ENCODE measurements at places on chromosomes 2 and 18.
A peak's percentile ranks its signal among the peaks of the same experiment; 100 is the strongest.

DNA sequence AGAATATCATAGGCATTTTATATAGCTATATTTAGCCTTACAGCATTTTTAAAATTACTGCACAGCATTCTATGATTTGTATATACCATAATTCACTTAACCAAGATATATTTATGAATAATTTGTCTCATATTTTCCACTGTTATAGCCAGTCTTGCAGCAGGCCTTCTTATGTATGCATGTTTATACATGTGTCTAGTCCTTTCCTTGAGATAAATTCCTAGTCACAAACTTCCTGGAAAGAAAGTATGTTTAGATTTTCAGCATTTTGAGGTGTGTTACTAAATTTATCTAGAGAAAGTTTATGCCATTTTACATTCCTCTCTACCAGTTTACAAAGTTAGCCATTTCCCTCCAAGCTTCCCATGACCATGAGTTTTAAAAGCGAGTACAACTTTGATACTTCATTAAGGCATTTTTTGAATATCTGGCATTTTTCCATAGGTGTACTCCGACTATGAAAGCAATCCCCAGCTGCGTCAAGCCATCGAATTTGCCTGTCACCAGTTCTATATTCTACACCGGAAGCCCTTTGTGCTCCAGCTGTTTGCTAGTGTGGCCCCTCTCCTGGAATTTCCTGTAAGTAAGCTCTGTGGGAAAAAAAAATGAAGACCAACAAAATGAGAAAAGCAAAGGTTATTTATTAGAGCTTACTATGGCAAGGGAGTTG lies 59.4 kb upstream of the RPE start:
- DNase-seq = no peak

DNA sequence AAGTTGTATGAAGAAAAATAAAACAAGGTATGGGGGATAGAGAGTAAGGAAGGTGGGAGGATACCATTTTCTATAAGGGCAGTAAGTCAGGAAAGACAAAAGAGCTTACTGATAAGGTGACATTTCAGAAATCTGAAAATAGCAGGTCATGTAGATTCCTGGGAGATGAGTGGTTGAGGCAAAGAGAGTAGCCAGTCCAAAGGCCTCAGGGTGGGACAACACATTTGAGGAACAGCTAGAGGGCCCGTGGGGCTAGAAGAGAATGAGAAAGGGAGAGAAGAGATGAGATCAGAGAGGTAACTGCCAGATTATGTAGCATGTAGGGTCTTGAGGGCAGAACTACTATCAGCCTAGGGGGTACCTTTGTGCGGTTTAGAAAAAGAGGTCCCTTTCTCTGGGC lies 2.9 kb downstream of the CLHC1 start:
- no peak for DNase-seq

DNA sequence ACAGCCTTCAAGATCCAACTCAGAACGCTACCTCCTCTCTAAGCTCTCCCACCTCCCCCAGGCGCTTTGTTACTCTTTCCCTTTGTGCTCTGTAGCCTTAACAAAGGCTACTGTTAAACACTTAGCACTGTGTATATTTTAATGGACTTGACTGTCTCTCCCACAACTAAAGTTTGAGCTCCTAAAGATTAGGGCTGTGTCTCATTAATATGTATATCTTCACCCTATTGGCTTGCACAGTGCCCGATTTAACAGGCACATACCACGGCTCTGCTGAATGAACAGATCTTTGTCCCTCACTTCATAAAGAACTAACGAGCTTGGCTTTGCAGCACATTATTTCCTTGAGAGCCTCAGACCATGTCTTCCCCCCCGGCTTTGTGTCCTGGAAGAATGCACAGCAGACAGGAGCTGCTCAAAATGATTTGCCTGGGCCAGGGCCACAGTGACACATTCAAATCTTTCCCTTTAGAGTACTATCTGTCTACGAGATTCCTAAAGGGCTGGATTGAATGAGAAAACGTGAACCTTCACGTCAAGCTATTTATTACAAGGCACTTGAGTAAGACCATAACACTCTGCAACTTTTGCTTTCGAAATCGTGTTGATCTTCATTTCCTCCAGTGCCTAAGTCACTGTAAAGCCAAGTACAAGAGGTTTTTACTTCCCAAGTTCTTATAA lies 22.1 kb downstream of the ABHD3 start:
- no peak for DNase-seq

- no peak for DNase-seq
Observed at GRCh38 chr18:55634545-55634944, 46.6 kb upstream of the TCF4 start.

DNA sequence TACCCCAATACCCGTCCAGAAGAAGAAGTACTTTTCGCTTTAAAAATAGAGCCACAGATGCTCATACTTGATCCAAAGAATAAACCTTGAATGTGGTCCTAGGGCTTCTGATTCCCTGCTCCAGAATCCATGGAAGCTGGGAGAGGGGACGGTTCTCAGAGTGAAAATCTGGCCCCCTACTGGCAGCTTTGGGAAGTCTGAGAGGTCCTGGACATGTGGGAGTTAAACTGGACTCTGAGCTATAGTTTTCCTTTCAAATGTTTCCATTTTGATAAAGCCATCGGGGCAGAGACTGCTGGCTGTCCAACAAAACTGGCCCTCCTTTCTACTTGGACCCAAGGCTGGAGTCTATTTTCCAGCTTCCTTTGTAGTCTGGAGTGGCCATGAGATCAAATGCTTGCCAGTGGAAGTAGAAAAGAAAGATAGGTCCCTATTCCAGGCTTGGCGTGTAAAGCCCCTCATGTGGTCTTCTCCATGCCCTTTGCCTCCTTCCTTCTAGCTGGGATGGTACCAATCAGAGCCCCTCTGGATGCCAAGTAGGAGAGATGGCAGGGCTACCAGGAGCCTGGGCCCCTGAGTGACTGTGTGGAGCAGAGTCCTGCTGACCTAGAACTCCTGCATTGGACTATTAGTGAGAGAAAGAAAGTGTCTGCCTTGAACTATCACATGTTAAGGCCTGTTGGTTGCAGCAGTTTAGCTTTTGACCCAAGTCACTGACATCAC lies 37.7 kb upstream of the TBC1D8 start:
- DNase-seq = no peak

DNA sequence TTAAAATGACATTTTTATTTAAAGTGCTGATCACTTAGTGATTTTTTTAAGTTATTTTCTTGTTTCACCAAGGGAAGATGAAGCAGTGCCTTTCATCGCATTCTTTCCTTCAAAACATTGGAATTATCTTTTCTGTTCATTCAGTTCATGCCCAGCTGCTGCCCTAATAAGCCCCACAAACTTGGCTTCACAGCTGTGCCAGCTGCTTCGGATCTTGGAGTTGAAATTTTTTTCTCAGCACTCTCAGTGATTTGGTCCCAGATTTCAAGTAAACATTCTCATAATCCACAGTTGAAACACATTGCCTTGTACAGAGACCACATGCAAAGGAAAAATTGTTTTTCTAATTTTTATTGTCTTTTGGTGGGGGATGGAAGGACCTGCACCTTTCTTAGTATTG lies 353.3 kb upstream of the LRP1B start:
- no peak for DNase-seq

- no peak for DNase-seq
Observed at GRCh38 chr2:199829628-199830027, 21.4 kb downstream of the FTCDNL1 start.

- DNase-seq = no peak
Observed at GRCh38 chr2:197254776-197255530, 55.6 kb downstream of the ANKRD44 start.

DNA sequence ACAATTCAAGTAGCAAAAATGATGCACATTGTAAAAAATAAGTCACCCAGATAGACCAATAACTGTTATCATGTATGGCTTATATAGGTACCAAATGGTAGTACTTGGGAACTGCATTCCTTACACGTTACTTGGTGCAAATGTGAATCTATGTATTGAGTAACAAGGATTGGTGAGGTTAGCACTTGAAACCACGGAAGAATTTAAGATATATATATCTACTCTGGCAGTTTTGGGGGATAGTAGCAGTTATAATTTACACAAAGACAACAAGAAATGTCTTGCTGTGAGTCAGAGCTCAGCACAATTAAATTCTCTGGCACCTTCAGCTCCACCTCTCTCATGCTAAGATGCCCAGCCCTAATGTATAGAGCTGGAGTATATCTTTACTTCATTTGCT lies 359.4 kb upstream of the RAB12 start:
- no peak for DNase-seq

- no peak for DNase-seq
Observed at GRCh38 chr2:226793646-226794045, 6.0 kb downstream of the IRS1 start.

DNA sequence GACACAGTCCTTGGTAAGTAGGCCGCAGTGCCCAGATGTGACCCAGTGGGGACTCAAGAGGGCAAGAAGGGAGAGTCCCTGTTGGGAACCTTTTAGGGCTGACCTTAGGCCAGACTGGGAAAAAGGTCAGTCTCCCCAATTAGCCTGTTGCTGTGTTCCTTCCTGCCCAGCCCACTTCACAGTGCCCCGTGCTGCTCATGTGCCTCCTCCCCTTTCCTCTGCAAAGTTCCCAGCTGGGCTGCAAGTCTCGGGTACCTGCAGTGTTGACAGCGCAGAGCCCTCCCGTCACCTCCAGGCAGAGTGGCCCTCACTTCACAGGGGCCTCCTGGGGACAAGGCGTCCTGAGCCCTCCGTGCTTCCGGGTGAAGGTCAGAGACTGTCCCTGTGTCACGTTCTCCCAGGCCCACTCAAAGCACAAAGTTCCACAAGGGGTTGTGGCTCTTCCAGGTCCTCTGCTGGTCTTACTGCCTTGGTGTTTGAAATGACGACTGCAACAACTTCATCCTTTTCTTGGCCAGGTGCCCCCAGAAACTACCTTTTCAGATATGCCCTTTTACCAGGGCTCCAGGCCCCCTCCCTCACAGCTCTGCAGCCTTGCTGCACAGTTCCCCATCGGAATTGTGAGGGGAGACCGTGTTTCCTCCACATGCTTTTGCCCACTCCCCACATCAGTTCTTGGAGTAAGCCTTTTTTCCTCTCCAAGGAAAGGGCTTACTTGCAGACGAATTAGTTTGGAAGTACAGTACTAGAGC lies 225.8 kb downstream of the ALPK2 start:
- DNase-seq = no peak

GRCh38 chr2:16642088-16642487 lies 23.5 kb downstream of the CYRIA start:
- DNase-seq = no peak

DNA sequence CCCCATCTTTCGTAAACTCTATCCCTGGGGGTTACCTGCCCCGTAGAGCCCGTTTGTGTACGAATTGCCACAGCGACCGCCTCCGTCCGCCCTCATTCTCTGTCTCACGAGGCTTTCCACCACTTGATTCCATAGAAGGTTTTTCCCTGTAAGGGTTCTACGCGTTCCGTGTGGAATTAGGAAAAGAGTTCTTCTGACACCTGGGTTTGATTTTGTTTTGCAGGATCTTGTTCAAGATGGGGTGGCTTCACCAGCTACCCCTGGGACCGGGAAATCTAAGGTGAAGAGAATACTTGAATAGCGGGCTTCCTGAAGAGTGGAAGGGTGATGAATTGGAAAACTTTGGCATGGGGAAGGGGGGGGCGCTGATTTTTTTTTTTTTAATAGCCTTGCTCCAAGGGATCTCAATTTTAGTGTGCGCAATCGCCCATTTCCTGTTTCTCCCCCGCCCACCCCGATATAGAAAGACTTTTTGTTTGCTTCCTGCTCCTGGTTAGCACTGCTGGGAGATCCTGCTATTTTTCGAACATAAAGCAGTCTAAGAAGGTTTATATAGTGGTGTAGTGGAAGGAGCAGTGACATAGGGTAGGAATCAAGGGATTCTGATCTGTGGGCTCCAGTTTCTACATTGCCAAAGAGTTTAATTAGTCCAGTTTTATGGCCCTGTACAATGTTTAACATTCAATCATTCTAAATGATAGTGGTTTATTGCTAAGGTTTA lies 564 bp downstream of the GCC2 start:
- DNase-seq = peak; percentile 22

DNA sequence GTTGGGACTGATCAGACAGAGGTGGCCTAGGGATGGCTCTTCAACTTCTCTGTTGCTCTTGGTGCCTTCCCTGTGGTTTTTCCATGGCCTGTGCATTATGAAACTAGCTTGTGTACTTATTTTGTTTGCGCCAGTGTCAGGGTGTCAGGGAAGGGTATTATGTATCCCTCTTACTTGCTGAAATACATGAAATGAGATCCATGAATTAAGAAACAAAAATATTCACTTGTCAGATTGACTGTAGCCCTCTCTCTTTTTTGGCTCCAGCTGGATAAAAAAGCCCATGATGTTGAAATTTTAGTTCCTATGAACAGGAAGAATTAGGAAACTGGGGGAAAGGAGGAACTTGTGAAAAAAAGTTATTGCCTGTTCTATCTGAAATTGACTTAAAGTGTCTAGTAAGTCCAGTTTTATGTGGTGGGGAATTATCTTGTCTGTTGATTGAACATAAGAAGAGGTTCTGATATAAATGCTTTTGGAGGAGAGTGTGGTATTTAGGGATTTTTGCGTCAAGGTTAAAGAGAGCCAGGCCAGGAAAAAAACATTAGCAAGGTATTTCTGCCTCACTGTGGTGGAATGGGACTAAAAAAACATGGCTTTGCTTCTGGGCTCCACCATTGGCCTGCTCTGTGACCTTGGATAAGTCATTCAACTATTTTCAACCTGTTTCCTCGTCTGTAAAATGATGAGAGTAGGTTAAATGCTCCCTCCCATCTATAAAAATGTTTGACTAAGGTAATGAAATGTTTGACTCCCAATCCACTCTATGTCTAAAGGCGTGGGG lies 12.0 kb downstream of the UGP2 start:
- no peak for DNase-seq

GRCh38 chr2:32887125-32887524 lies 59.6 kb upstream of the LTBP1 start:
- no peak for DNase-seq

DNA sequence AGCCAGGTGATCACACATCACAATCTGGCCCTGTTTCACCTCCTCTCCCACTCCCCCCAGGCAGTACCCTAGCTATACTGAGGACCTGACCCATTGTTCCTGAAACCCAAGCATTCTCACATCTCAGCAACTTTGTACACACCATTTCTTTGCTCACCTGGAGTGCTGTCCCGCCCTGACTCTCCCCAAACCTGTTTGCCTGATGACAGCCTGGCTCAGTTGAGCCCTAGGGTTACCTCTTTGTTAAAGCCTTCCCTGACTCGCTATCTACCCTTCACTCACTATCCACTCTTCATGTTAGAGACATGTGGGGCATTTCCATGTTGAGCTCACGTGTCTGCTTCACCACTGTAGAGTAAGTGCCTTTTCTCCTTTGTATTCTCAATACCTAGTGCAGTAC lies 49.1 kb downstream of the GREB1L start:
- no peak for DNase-seq

DNA sequence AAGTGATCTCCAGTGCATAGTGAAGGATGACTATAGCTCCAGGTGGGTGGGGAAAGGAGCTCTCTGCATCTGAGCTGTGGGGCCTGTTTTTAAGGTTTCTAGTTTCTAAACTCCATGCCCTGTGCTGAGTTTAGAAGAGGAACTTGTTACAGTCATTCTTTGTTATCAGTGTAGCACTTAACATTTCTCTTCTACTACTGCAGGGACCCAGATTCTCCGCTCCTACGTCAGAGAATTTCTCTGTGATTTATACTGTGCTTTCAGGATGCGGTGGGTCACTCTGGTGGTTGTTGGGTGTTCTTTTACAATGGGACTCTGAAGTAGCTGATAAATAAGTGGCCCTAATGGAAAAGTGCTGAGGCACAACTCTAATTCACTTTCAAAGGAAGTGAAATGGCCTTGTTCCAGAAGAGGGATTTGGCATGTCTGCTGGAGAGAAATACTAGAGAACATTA lies 122.0 kb downstream of the WDSUB1 start:
- DNase-seq = no peak

GRCh38 chr2:109538546-109538945 lies 75.2 kb downstream of the SEPTIN10 start:
- DNase-seq = no peak

Data from T-helper 17 cell (primary cell).